SK-MEL-5 (cell line): ENCODE measurements at places on chromosomes 2 and 18. TPM values are rescaled to one million over a fixed set of nuclear protein-coding genes. Genes with fewer than 3 reads are reported as not detected.

DNA sequence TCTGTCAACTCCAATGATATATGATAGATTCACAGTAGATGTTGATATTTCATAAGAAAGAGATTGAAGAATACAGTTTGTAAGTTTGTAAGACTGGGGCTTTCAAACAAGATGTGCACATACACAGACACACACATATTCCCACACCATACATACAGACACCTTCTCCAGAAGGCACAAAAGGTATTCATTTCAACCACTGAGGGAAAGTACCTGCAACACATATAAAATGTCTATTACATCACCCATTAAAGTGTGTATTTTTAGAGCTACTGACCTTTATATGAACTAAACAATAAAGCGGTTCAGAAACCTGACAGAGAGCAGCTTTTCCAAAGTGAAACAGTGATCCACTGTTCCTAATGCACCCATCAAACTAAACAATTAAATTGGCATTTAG is 53.3 kb downstream of the CCDC148 start:
- peak; percentile 23 for DNase-seq

DNA sequence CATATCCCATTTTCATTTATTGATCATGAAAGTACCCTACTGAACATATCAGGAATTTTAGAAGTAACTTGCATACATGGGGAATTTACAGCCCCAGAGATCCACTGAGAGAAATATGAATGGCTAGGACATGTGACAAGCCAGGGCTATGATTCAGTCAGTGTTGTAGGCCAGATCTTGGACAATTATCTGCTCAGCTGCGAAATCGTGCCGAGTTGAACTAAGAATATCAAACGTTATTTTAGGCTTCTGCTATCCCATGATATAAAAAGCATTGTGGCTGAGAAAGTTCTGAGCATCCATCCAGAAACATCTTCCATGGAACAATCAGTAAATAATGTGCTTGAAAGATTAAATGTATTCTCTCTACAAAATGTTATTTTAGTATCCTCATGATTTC is 85.7 kb upstream of the UNC80 start:
- no peak for DNase-seq

DNA sequence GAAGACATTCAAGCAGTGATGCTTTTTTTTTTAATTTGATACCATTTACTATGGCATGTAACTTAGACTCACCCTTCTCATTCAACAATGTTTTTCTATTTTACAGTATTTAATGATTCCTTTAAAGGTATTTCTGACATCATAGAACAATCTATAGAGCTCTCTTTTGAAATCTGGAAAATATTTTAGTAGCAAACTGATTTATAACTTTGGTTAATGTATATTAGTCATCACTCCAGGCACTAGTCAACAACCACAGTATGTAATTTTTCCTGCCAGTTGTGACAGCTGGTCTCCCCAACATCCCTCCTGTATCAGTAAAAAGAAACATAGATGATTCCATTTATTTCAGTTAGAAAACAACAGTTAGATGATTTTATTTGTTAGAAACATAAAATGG is 122.9 kb downstream of the LCLAT1 start:
- no peak for DNase-seq

GRCh38 chr2:131517106-131517831 is 10.4 kb upstream of the CCDC74A start:
- DNase-seq, result no peak

DNA sequence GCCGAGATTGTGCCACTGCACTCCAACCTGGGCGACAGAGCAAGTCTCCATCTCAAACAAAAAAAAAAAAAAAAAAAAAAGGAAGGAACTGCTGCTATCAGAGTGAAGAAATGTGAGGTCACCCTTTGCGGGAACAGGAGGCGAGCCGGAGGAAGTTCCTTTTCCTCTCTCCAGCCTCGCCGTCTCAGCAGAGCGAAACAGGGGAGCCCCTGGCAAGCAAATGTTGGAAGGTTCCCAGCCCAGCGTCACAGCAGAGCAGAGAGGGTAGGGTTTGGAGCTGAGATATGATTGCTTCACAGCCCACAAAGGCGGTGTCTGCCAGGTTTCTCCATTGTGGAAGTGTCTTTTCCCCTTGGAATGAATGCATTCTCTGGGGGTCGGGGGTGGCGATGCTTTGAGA is 28.5 kb downstream of the SLC20A1 start:
- no peak for DNase-seq

DNA sequence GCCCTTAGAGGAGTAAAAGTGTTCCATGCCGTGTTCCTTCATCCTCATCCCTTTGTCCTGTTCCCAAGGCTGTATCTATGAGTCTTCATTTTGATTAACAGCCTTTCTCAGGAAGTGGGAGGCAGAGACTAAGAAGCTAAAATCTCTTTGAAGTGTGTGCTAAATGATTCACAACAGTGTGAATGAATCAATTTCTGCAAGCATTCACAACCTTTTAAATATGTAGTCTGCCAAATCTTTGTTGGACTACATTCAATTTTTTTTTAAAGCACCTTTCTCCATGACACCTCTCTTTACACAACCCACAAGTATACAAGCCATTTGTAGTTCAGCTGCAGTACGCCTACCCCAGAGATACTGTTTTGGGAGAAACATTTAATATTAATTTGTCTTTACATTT is 408.6 kb upstream of the FANCL start:
- DNase-seq, result no peak

- DNase-seq, result no peak
These were observed 230.6 kb downstream of the DOK6 start for GRCh38 chr18:69631281-69631680.

DNA sequence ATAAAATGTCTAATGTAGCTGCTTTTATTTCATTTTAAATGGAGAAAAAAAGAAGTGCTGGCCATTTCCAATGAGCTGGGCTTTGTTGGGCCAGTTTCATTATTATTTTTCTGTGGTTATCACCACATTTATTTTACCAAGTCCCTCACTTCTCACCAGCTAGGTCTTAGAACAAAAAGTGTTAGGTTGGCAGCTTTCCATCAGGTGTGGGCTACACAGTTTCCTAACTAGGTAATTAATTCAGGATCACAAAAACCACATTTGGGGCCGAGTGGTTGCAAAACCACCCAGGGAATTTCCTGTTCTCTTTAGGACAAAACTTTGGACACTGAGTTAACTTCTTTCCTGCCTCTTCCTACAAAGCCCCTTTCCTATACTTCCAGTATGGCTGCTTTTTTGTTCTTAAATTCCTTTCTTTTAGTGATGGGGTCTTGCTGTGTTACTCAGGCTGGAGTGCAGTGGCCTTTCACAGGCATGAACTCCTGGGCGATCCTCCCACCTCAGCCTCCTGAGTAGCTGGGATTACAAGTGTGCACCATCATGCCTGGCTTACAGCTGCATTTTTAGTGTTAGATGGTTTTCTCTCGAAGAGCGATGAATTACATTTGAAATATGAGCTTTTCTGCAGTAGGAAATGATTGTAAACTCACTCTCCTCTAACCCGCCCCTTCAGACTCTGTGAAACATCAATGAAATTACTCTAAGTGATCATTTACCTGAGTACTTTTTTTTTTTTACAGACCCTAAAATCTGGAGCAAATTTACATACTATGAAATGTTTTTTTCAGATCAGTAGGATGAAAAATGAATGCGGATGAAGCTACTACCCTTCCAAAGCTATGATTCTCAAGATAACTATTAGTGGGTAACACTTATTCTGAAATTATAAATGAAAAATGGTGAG is 2.6 kb upstream of the ZFP36L2 start:
- DNase-seq, result no peak

KCNG2 gene
- not detected in 2 replicates for total RNA-seq

ADAM23 gene
- 7.6 and 9.3 TPM in 2 replicates for total RNA-seq

- no peak for DNase-seq
These were observed 65.6 kb upstream of the COPS8 start for GRCh38 chr2:237020090-237020489.

GRCh38 chr2:89845532-89845931 is 1154.1 kb downstream of the RPIA start:
- no peak for DNase-seq

GRCh38 chr2:5763531-5763930 is 71.3 kb downstream of the SOX11 start:
- no peak for DNase-seq

GRCh38 chr2:164538240-164538866 is 82.9 kb downstream of the GRB14 start:
- DNase-seq, result peak; percentile 74

GRCh38 chr2:60095202-60095815 is 458.1 kb downstream of the BCL11A start:
- DNase-seq, result no peak

OTOS gene
- total RNA-seq, result not detected in 2 replicates

- no peak for DNase-seq
These were observed 61.0 kb downstream of the PXDN start for GRCh38 chr2:1683297-1683696.

ALLC gene
- total RNA-seq, result not detected in 2 replicates

CYRIA gene
- 0.05 and 0.11 TPM in 2 replicates for total RNA-seq

STAT4 gene
- total RNA-seq, result not detected in 2 replicates

NEU2 gene
- total RNA-seq, result not detected in 2 replicates

SLC9A2 gene
- 0.08 TPM in 1 of 2 replicates, not detected in the other for total RNA-seq

DNA sequence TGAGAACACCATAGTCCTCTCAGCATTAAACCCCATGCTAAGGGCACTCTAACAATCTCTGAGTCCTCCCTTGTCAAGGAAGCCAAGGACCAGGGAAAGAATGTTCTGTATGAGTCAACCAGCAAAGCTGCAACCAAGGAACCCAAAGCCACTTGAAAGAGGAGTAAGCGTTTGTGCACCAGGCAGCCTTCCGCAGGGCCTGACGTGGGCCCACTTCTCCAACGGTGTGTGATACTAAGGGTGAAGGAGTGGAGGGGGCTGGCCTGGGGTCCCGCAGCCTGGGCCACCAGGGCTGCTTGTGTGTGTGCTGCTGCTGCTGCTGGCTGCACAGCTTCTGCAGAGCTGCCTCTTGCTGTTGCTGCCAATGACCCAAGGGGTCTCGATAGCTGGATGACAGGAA is 30.1 kb upstream of the GALNT14 start:
- DNase-seq, result no peak

DNA sequence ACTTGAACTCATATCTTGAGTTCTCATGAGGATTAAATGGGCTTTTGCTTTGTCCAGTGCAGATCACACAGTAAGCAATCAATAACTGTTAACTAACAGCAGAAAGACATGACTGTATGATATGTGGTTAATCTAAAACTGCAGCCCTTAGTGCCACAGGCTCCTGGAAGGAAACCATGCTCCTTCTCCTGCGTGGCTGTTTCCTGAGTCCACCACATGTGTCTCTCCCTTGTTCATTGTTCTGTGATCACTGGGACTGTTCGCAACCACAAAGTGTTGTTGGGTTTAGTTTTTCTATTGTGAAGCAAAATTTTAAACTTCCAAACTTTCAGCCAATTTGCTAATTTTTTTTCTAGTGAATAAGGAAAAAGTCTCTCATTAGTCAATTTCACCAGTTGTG is 130.9 kb upstream of the PTPRM start:
- peak; percentile 41 for DNase-seq

LYG1 gene
- 0.29 and 0.50 TPM in 2 replicates for total RNA-seq

DNA sequence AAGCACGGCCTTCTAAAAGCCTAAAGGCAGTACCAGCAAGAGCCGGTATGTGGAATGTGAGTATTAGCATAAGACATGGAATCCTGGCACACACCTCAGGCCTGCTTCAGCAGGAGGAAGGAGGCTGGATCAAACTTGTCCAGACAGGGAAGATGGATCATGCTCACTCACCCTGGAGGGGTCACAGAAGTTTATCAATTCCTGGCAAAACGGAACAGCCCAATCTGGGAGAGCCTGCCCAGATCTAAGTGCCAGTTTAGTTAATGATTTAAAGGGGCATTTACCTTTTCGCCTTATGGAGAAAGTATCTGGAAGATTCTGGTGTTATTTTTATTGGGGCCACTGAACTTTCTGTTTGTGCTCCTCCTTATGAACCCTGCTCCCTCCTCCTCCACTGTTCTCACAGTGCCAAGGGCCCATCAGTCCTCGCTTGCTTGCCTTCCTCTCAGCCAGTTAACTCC is 58.3 kb upstream of the NFE2L2 start:
- no peak for DNase-seq

IL1F10 gene
- total RNA-seq, result not detected in 2 replicates

MAB21L4 gene
- total RNA-seq, result not detected in 2 replicates
